ENCODE measurements at places on chromosomes 4 and X.
A peak's percentile ranks its signal among the peaks of the same experiment; 100 is the strongest.

DNA sequence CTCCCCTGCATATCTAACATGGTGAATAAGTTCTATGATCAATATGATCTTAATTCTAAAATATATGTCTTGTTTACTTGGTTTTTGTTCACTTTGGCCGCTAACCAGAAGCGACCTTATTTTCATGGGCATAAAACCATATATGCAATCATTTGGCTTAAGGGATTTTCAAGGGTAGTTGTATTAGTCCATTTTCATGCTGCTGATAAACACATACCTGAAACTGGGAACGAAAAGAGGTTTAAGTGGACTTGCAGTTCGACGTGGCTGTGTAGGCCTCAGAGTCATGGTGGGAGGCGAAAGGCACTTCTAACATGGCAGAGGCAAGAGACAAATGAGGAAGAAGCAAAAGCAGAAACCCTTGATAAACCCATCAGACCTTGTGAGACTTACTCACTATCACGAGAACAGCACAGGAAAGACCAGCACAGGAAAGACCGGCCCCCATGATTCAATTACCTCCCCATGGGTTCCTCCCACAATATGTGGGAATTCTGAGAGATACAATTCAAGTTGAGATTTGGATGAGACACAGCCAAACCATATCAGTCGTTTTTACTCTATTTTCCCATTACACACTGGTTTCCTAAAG is 114.3 kb upstream of the CPEB2 start:
- no peak for DNase-seq

DNA sequence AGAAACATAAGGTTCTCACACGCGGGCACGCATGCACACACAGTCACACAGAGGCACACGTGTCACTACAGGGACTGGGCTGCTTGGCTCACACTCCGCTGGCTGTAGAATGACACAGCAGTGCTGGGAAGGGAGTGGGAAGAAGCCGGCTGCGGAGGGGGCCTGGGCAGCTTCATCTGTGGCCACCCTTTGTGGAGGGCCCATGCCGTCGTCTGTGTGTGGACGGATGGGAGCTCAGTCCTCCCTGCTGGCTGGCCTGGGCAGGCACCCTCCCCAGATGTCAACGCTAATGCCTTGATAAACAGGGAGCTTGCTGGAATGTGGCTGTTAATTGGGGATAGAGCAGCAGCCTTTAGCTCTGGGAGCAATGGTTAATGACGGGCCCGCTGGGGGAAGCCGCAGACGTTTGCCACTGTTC is 621.1 kb downstream of the BCOR start:
- DNase-seq: no peak

DNA sequence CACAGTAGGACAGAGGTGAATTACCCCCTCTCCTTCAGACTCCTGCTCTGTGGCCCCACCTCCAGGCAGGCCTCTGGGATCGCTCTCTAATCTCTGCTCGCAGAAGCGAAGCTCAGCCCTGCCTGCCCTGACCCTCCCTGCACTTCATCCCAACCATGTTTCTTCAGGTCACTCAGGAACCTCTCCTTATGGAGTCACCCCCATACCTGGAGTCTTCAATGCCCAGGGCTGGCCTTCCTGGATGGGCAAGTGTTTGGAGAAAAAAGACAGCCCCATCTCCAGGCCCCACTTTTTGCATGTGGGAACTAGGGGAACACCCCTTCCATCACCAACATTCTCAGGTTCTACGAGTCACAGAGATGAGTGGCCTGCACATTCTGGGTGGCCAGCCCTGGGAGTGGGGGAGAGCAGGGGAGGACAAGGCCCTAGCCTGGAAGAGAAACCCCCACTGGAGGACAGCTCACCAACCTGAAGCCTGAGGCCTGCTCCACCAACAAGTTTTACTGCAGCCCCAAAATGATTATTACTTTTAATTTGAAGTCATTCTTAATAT is 90.8 kb downstream of the PPP2R2C start:
- no peak for DNase-seq

GRCh38 chrX:124341396-124342132 is 4.8 kb upstream of the SH2D1A start:
- DNase-seq: no peak

DNA sequence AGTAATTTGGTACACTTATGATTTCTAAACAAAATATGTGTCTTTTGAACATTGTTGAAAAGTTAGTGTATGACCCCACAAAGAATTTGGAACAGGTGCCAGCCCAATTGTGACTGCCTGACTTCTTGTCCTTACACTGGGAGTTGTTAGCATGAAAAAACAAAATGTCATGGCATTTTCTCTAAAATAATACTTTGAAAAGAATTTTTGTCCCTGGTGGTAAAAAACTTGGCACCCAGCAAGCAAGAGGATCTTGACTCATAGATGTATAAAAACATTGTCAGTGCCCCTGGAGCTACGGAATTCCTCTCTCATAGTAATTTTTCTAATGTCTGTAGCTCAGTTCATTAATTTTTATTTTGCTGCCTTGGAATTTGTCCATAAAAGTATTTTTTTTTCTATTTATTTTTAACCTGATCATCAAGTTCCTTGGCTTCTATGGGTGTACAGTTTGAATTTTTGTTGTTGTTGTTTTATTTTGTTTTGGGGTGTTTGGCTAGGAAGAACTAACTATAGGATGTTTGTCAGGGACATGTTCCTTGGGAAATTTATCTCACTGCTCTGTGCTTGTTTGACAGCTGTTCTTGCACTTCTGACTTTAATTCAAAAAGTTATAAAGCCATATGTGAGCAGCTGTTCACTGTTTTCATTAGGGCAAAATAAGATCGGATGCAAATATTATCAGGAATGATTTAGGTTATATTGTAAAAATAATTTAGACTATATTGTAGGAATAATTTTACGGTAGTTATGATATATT is 95.4 kb upstream of the NUDT6 start:
- no peak for DNase-seq

DNA sequence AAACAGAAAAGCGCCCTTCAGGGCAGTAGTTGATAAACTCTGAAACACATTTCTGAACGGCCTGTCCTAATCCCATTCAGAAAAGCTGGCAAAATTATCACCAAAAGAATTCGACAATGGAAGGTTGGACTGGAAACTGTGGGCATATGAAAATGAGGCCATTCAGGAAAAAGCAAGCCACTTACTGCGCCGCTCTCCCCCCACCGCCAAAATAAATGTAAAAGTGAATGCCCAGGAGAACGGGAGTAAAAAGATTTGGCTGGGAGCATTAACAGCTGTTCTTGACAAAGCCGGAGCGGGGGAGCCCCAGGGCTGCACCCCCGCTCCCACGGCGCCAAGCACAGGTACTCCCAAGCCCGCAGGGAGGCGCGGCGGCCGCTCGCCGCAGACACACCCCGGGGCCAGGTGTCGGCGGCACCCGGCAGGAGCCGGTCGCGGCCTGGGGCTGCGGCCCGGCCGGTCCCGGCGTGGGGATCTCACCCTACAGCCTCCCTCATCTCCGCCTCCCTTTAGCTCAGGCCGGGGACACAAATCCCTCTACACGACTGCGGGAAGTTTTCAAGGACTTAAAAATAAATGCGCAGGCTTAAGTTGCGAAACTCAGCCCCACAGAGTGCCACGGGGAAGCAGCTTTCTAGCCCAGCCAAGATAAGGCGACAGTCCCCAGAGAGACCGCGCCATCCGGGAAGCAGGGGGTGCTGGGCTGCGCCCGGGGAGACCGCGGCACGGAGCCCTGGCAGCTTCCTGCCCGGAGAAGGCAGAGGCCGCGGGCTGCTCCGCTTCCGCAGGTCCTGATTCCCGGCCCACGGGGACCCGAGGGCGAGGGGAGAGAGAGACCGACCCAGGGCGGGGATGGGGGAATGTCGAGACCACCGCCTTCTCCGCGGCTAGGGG is 593 bp downstream of the SH3RF1 start:
- DNase-seq: peak; percentile 16

DNA sequence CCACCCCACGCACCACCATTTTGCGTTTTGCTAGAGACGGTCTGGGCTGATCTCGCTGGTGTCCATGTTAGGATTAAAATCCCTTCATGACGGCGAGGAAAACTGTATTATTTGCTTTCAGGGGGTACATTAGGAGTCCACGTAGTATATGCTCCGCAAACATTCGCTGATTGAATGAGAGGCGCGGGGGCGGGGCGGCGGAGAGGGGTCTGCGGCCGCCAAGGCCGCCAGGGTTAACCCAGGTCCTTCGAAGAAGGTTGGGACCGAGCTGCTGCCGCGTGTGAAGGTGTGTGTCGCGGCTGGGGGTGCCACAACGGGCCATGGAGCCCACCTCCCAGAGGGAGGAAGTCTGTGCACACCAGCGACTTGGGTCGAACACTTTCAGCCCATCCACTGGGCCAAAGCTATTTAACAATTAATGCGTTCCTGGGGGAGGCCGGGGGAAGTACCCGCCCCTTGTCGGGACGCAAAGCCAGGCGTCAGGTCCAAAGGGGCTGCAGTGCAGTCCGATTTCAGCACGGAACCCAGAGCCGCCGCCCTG is 6.4 kb upstream of the PITX2 start:
- DNase-seq: no peak

DNA sequence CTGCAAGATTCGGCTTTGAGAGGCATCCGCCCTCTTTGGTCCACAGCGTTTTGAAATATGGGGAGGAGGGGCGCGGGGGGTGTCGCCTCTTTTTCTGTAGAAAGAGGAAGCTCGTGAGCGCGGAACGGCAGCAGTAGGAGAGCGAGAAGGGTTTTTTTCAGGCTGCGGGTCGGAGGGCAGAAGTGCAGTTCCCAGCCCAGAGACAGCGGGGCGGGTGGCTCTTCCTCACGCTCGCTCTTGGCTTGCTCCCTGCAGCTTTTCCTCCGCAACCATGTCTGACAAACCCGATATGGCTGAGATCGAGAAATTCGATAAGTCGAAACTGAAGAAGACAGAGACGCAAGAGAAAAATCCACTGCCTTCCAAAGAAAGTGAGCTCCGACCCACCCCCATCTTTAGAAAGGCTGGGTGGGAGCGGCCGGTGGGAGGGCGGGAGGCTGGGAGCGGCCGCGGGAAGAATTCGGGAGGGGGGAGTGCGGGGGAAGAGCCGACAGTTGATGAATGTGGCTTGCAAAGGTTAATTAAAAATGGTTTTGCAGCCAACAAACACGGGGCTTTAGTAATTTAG is 1.2 kb downstream of the TMSB4X start:
- DNase-seq: no peak

GRCh38 chr4:40202474-40202873 is 5.6 kb downstream of the RHOH start:
- no peak for DNase-seq
